ENCODE measurements at places on chromosomes 4 and X.

DNA sequence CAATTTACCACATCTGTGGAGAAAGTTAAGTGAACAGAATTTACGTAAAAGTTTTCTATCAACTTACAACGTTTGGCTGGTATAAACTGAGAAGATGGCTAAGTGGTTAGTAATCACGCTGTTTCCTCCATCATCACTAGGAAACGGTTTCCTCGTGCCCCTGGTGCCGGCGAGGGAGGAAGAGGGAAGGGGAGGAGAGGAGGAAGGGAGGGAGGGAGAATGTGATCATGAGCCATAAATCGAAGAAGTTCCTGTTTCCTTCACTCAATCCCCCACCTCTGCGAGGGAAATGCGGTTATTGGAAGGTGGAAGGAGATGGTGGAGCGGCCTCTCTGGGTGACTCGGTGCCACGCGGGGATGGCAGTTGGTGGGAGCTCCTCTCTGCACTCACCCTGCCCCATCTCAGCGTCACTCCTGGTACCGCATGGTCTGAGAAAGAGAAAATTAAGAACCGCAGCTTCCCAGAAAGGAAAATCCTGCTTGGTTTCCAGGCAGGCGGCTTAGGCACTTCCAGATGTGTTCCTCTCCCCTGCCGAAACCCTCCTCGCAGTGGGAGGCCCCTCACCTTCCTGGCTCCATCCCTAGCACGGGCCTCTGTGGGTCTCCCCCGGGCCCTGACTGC, 216.8 kb downstream of the AFAP1 start:
- no peak for DNase-seq

DNA sequence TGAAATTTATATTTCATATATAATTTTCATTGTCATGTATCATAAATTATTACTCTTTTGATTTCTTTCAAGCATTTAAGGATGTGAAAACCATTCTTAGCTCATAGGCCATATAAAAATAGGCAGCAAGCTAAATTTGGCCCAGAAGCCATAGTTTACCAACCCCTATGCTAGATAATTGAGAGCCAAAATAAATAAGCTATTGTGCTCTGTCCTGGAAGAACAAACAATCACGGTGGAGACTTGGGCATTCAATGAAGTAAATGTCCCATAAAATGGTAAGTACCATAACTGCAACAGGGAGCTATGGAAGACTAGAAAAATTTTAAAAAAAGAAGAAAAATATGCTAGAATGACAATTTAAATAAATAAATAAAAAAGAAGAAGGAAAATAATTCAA, 60.9 kb upstream of the PACRGL start:
- no peak for DNase-seq

DNA sequence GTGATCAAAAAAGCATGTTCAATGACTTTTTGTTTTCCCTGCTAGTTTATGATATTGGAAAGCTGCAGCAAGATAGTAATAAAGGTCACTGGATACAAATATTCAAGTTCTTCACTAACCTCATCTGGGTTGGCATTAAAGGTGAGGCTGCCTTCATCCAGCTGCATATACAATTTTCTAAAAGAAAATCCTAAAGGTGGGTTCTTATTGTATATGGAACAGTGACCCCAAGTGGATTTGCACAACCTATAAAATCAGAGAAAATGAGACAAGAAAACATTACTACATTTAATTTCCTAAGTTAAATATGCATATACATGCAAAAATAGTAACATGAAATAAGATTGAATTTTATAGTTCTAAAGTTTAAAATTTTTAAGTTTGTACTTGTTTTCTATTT, 23.9 kb downstream of the FBXO8 start:
- no peak for DNase-seq

DNA sequence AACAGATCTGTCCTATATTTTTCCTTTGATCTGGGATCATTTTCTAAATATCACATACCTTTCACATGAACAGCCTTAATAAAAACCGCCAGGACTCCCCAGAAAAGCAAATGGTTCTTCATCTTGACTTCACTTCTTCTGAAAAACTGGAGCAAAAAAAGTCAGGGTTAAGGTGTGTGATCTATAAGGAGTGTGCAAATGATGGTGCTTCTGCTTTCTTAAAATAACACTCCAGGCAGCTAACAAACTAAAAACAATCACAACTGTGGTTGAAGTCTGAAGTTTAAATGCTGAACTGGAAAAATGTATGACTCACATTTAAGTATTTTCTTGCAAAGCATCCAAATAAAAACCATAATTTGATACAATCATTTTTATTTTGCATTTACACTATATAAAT, at the start of gene JCHAIN:
JCHAIN (minus strand) TSS at position 140 of the 400 bp plus-strand sequence; CDS start at position 122, 18 bp downstream.
- DNase-seq: no peak

DNA sequence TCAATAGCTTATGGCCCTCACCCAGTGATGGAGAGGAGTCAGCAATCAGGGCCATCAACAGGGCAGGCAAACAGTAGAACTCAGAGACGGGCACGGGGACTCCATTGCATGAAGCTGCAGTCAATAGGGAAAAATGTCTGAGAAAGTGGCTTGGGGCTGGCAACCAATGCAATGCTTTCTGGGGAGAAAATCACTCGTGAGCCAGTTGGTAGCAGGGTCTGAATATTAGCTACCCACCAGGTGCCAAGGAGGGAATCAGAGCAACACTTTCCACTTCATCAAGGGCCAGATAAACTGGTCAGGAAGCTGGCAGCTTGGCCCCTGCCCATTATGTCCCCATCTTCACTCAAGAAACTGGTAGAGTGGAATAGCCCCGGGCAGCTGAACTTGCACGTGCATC, 80.7 kb downstream of the STARD8 start:
- DNase-seq: no peak

DNA sequence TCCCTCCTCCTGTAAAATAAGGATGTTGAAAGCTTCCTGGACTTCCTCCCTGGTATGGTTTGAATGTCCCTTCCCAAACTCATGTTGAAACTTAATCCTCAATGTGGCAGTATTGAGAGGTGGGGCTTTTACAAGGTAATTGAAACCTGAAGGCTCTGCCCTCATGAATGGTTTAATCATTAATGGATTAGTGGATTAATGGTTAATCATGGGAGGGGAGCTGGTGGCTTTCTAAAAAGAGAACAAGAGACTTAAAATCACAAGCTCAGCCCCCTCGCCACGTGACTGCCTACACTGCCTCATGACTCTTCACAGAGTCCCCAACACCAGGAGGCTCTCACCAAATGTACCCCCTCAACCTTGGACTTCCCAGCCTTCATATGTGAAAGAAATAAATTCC, 124.6 kb upstream of the ANXA3 start:
- no peak for DNase-seq

DNA sequence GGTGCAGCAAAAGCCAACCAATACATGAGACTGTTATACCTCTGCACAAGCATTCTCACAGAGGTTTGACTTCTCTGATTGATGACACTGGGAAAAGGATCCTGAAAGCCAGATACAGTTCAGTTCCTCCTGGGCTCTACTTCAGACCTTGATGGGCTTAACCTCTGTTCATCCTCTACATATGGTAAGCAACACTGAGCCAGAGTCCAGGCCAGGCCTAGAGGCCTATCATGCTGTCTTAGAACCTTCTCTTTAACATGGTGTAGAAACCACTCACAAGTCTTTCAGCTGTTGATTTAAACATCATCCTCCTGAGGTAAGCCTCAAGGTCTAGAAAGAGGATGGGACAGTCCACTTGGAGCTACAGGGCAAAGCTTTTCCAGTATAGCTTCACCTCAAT, 9.2 kb downstream of the MAD2L1 start:
- DNase-seq: no peak

GRCh38 chr4:120055162-120055561, 11.5 kb downstream of the MAD2L1 start:
- no peak for DNase-seq

DNA sequence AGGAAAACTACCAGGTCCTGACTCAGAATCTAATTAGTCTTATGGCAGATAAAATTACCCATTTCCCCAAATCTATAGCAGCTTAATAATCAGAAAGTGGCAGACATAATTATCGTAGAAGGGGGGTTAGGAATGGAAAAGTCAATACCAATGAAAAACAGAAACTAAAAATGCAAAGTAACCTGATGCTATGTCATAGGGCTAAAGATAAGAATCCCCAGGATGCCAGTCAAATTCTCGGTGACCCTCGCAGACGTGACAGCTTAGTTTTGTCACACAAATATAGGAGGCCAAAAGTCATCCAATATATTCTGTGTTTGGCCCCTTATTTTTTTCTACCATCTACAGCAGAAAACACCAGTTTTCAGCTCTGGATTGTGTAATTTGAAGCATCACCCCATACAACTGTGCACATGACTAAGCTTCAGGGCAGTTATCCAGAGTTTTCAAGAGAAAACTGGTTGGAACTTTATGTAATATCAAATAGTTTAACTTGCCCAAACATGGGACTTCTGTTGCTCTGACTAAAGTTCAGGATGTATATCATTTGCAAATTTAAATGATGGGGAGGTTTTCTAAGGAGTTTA, 30.9 kb downstream of the RASSF6 start:
- DNase-seq: no peak

DNA sequence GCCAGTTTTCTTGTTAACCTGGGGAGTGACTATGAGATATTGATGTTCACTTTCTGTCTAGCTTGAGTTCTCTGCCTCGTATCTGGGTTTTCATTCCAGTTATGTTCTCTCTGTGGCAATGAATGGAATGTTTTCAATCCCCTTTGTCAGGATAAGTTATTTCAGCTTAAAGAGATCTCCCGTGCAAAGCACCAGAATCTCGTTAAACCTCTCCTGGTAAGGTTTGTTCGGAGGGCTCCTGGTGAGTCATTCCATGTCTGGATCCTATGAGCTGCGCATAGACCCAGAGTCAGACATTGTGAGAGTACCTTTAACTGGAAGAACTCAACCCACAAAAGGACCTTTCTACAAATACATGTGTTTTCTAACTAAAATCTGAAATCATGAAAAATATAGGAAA, 51.0 kb downstream of the KDR start:
- DNase-seq: no peak

GRCh38 chr4:88841635-88842034, 144.0 kb upstream of the NAP1L5 start:
- no peak for DNase-seq

- DNase-seq: no peak
Observed at GRCh38 chrX:48945517-48946348, 11.7 kb downstream of the OTUD5 start.

DNA sequence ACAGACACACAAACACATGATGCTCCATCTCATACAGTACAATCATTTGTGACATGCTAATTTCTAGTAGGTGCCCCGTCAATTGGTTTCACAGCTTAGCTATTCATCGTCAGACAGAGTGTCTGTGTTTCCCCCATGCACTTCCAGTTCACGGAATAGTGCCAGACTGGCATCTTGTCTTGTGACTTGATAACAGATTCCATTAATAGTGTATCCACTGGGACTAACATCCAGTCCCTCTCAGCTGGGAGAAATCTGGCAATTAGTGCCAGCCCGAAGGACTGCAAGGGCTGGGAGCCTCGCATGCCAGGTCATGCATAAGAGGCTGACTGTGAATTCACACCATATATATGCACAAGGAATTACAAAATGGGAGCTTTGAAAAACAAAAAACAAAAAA, 20.2 kb upstream of the GATB start:
- no peak for DNase-seq

DNA sequence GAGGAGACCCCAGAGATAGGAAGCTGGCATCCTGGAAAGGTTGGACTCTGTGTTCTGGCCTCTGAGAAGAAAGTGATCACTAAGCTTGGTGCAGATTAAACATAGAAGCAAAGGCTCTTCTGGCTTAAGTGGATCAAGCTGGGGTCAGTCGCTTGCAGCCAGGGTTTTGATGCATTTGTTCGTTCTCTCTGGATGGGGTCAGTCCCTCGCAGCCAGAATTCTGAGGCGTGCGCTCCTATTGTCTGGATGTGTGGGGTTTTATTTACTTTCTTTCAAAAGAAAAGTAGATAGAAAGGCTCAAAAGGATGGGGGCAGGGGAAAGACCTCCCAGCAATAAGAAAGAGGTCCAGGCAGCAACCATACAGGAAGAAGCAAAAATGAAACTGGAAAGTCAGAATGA, 152.6 kb downstream of the DHRSX start:
- no peak for DNase-seq

DNA sequence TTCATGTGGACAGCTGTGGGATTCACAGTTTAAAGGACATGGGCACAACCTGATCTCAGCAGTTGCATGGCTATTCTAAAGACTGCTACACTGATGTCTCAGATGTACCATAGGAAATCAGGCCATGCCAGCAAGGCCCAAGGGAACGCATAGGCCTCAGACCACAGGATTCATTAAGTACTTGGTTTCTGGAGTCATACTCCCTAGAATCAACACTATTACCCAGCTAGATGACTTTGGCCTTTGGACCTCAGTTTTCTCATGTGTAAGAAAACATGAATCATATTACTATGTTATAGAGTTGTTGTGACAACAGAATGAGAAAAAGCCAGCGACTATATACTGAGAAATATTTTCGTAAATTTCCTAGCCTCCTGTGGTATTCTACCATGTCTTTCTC, 67.9 kb downstream of the NHS start:
- DNase-seq: no peak

DNA sequence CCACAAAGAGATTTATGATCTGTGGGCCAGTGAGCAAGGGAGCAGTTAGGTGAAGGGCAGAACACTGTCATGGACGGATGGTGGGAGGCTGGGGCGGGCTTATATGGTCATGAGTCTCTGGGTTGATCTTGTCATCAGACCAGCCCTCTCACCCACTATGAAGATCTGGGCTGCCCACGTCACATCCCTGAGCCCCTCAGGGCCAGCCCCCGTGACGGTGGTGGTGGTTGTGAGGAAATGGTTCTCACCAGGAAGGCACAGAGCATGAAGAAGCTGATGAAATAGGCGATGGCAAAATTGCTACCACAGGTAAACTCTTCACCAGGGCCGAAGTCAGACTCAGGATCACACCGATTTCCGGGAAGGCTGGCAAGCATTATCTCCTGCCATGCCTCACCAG, 11.1 kb upstream of the SYP start:
- no peak for DNase-seq
